NCI-H526 (cell line): ENCODE measurements at places on chromosomes 7 and 10.

GRCh38 chr10:29760138-29760900 lies 125.5 kb upstream of the SVIL start:
- DNase-seq, result no peak

DNA sequence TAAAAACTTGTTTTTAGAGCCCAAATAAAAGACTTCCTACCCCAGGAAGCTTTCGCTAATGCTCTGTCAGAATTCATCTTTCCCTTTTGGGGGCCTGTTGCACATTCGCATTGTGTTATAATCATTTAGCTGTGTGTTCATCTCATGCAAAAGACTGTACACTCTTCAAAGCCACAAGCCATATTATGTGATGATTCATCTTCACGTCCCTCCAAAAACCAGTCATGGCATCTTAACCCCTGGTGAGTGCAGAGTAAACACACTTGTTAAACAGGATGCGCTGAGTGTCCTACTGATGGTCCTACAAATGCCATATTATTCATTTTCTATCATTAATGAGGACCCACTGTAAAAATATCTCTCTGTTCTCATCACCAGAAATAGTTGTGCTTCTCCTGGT lies 235.4 kb downstream of the KIAA1217 start:
- no peak for DNase-seq

- no peak for DNase-seq
Observed at GRCh38 chr7:44156453-44157010, 15.4 kb upstream of the MYL7 start.

GRCh38 chr10:96718304-96718990 lies 1.9 kb downstream of the PIK3AP1 start:
- DNase-seq, result no peak

DNA sequence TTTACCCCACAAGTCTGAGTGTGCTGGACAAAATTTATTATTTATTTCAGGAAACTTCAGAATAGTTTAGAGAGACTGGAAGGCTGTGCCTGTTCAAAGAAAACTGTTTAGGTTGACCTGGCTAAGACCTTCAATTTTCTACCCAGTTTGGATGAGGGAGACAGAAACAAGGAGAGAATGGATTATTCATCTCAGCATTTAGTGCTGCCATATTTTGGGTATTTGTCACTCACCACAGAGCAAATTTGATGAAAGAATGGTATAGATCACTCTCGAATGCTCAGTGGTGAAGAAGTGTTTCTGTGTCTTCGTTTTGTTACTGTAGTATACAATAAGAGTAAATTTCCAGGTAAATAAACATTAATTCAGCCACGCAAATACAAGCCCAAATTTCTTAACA lies 71.8 kb downstream of the SEMA3C start:
- no peak for DNase-seq

GRCh38 chr10:91381257-91381891 lies 28.8 kb upstream of the HECTD2 start:
- DNase-seq, result peak; percentile 4

DNA sequence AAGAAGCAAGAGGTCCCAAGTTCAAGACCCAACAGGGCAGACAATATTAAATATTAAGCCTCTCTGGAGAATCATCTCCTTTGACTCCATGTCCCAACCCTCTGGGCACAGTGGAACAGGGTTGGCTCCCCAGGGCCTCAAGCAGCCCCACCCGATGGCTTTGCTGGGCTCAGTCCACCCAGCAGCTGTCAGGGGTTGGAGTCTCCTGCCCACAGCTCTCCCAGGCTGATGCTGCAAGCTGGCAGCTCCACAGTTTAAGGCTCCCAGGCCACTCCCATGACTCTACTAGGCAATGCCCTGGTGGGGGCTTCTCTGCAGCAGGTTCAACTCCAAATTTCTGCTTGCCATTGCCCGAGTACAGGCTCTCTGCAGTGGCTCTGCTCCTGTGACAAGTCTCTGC lies 55.1 kb downstream of the LARP4B start:
- DNase-seq, result no peak

DNA sequence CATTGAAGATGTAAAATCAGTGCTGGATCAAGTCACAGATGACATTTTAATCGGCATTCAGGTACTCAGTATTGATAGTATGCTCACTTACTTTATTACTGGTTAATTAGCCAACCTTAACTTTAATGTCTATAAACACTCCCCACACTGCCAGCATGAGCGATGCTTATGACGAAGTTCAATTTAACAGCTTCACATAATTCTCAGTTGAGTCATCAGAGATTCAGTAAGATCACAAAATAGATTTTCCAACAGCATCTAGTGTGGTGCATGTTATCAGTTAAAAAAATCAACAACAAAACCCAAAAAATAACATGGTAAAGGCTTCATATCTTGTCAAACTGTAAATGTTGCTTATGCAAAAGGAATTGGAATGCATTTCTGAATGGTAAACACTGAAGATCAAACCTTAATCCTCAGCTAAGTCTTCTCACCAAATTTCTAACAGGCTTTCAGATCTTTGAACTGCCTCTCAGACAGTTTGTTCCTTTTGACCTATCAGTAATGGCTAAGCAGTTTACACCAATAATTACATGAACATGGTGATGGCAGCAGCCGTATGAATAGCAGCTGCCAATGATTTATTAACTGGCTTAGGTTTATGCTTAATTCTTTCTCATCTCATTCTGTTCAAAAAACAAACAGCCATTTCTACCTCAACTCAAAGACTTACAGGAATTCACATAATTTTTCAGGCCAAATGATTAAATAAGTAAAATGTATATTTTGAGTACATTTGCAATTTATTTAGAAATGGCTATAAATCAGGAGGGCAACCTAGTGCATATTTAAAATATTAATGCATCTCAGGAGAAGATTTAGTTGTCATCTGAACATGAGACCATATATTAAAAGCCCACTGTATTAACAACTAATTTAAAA lies 98.5 kb downstream of the CABCOCO1 start:
- peak; percentile 5 for DNase-seq

- DNase-seq, result peak; percentile 77
Observed at GRCh38 chr7:105015390-105015965, 1.5 kb downstream of the KMT2E start.
